Hypothalamus (tissue), 51 donors: ENCODE measurements at places on chromosomes 13 and 19.

DNA sequence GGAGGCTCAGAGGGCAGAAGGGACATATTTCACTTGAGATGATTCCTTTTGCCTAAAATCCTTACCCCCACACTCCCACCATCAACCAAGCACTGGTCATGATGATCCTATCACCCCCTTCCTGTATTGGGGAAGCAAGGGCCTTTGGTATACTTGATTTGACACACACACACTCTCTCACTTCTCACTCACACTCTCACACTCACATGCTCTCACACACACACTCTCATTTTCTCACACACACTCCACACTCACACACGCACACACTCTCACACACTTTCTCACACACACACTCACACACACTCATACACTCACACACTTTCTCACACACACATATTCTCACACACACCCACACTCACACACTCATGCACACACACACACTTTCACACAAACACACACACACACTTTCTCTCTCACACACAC lies 8.6 kb downstream of the RGCC start:
- no peak for DNase-seq

- DNase-seq, result no peak
These were observed 56.6 kb downstream of the TBC1D4 start for GRCh38 chr13:75425216-75426009.

DNA sequence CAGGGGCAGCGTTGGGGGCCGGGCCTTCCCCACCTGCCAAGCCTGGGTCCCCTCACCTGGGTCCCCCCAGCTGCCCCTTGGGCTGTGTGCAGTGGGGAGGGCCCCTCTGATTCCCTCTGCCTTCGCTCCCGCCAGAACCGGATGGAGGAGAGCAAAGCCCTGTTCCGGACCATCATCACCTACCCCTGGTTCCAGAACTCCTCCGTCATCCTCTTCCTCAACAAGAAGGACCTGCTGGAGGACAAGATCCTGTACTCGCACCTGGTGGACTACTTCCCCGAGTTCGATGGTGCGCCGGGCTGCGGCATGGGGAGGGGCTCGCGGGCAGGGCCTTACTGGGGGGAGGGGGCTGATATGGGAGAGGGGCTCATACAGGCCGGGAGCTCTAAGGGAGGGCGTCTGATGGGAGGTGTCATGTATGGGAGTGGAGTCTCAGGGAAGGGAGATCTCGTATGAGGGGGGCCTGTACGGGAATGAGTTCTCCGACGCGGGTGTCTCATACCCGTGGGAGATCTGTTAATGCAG lies 16.7 kb upstream of the GNA15 start:
- no peak for DNase-seq

DNA sequence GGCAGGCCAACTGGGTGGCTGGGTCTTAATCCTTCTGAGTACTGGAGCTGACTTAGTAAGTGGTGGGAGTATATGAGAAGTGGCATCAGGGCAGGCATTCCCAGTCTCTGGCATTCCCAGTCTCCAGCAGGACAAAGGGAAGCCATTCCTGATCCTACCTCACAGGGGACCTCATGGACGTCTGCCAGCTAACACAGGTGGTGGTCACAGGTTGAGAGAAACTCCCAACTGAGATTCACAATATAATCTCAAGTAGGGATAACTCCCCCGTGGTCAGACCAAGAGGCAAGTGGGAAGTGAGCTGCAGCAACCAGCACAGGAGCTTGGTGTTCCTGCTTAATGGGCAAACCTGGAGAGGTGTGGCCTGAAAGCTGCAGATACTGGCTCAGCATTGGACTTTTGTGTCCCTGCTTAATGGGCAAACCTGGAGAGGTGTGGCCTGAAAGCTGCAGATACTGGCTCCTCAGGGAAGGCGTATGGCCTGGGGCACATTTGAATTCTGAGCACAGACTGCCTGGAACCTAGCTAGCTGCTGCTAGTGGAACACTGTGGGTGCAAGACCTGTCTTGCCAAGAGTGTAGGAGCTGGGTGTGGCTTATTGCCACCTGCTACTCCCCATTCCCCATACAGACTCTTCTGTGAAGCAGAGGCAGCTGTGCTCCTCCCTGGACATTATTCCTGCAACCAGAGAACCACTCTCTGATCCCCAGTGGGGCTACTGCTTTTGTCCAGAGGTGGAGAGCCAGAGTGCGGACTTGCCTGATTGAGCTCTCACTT lies 25.9 kb upstream of the OR10H2 start:
- no peak for DNase-seq

- DNase-seq, result no peak
These were observed 9.0 kb downstream of the F2RL3 start for GRCh38 chr19:16897856-16898161.
